Posterior vena cava (tissue), 2 donors: ENCODE measurements at places on chromosomes 4 and X. TPM values are rescaled to one million over a fixed set of nuclear protein-coding genes. Genes with fewer than 3 reads are reported as not detected.

The TEC gene
- total RNA-seq = 4.6 TPM

The SNCA gene
- total RNA-seq = 9.1 TPM

The GPC3 gene
- total RNA-seq = 11.3 TPM

The UGT2A1 gene
- total RNA-seq = not detected

The JCHAIN gene
- 12.8 TPM for total RNA-seq

The RBM46 gene
- total RNA-seq = not detected

The TMEM255A gene
- 1.6 TPM for total RNA-seq

The CLNK gene
- 0.19 TPM for total RNA-seq

The SPANXN1 gene
- not detected for total RNA-seq

The MORC4 gene
- 19.8 TPM for total RNA-seq

The TMSB15C gene
- total RNA-seq = 4.3 TPM

The TLR1 gene
- 11.1 TPM for total RNA-seq

The CPE gene
- 334 TPM for total RNA-seq

The FAM200B gene
- 36.8 TPM for total RNA-seq

The SGMS2 gene
- total RNA-seq = 66.8 TPM

The SPATA4 gene
- 0.76 TPM for total RNA-seq

The AKAP4 gene
- not detected for total RNA-seq

The MAGEA1 gene
- total RNA-seq = not detected

The CACNA1F gene
- total RNA-seq = 0.10 TPM

The EDNRA gene
- total RNA-seq = 35.6 TPM

The FRG2 gene
- total RNA-seq = not detected

The RTL3 gene
- 1.7 TPM for total RNA-seq

The F11 gene
- not detected for total RNA-seq

The MUC7 gene
- not detected for total RNA-seq

The GABRG1 gene
- total RNA-seq = not detected
